ENCODE measurements at places on chromosomes 7 and 10.

DNA sequence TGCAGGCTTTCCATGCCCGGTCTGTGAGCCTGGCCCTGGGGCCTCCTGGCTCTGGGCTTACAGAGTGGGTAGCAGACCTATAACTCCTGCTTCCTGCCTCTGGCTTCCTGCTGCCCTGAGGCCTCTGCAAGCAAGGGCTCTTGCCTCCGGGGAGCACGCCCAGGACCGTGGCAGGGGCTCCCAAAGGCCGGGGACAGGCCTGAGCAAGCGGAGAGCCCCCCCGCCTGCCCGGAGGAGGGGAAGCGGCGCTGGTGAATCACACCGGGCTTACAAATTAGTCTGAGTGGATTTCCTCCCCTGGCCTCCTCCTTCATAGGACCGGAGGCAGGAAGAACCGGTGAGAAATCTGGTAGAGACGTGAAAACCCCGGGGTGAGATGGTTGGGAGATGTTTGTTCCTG, 1.5 kb upstream of the MYL10 start:
- no peak for DNase-seq

- DNase-seq, result no peak
These were observed 43.9 kb upstream of the GPR158 start for GRCh38 chr10:25130906-25131305.

- DNase-seq, result no peak
These were observed 14.7 kb downstream of the MMRN2 start for GRCh38 chr10:86942441-86943315.

DNA sequence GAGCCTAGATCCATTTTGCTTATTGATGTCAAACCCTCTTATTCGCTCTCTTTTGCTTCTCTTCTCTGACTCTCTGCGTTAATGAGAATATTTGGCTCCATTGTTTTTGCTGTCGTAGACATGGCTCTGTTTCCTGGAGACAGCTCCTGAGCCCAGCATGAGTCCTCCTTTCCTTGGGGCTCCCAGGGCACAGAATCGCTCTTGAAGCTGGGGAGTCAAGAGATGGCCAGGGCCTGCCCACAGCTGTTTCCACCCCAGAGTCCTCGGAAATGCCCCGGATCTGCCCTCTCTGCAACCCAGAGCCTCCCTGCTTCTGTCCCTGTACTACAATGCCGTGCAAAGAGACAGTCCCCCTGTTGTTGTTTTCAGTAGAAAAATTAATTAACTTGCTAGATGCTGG, 566.7 kb upstream of the FOXK1 start:
- DNase-seq, result no peak

GRCh38 chr7:138842111-138842510, 44.1 kb upstream of the ATP6V0A4 start:
- peak; percentile 65 for DNase-seq

DNA sequence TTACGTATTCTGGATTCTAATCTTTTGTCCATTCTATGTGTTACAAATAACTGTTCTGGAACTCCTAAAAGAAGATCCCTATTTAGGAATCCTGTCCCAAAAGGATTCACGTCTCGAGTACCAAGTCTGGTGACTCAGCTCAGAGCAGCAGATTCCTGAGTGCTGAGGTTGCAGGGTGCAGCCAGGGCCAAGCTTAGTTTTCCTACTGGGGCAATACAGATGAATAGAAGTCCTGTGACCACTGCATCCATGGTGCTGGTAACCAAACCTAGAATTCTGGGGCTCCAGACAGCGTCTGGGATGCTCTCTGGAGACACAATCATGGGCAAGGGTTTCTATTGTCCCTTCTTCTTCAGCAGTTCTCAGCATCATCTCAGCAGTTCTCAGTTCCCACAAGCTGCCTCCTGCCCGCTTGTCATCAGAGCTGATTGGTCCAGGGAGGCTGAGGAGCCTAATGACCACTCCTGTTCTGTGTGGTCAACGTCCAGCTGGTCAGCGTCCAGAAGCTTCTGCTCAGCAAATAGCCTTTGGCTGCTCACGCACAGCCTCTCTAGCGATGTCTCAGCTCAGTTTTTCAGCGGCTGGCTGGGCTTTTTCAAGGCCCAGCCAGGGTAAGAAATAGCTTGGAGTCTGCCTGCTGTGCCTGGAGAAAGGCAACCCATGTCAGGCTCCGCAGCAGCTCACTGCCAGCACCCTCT, 50.4 kb upstream of the C7orf33 start:
- no peak for DNase-seq

DNA sequence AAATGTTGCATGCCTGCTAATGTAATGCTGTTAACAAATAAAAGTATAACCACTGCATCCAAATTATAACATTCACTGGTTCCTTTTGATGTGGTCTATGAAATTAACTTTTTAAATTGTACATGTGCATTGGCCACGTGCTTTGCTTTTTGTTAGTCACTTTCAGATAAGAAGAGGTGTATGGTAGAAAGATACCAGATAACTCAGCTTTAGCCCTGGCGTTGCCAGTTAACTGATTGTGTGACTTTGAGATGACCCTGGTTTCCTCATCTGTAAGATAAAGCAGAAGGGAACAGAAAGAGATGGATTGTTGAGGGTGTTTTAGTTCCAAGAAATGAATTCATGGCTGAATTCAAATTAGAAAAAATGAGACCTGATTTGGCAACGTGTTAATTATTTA, 1.9 kb upstream of the TRDMT1 start:
- DNase-seq, result no peak

- DNase-seq, result no peak
These were observed 59.6 kb downstream of the TMEM209 start for GRCh38 chr7:130145424-130146100.

GRCh38 chr10:90087197-90088023, 386.0 kb downstream of the KIF20B start:
- DNase-seq, result no peak

GRCh38 chr7:135270577-135271254, 37.1 kb downstream of the STRA8 start:
- DNase-seq, result peak; percentile 31

DNA sequence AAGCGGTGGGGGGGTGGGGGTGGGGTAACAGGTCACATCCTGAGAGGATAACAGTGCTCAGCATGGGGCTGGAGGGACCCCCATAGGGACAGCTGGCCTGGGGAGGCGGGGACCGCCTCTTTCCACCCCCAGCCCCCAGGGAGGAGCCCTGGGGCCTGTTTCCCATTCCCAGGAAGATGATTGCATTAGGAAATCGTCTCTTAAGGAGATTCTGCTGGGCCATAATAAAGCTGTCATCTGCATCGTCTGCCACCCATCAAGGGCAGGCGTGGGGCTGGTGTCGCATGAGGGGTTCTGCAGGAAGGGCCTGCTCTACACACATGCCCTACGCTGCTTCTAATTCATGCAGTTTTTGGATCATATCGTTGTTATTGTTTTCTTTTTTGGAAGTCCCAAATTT, 17.2 kb downstream of the RET start:
- DNase-seq, result no peak

- DNase-seq, result no peak
These were observed 93.8 kb upstream of the SMNDC1 start for GRCh38 chr10:110398419-110399105.

- DNase-seq, result no peak
These were observed 27.7 kb upstream of the INSIG1 start for GRCh38 chr7:155269766-155270585.

GRCh38 chr7:129191272-129191671, 2.8 kb downstream of the SMO start:
- no peak for DNase-seq

DNA sequence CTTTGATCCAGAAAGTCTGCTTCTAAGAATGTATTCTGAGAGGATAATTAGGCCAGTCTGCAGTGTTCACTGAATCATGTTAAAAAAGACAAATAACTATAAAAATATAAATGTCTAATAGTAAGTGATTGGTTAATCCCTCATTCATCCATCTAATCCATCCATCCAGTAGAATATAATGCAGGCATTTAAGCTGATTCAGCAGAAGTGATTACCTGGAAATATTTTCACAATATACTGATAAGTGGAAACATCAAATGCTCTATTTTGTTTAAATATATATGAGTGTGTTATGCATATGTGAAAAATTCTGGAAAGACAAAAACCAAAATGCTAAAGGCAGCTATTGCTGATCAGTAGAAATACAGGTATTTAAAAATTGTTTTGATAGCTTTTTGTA, 152.6 kb downstream of the REEP3 start:
- no peak for DNase-seq

DNA sequence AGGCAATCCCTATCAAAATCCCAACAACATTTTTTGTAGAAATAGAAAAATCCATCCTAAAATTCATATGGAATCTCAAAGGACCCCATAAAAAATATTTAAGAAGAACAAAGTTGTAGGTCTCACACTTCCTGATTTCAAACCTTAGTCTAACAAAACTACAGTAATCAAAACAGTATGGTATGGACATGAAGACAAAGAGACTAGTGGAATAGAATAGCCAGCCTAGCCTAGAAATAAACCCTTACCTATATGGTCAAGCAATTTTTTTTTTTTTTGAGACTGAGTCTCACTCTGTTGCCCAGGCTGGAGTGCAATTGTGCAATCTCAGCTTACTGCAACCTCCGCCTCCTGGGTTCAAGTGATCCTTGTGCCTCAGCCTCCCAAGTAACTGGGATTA, 3.6 kb upstream of the TMEM120A start:
- DNase-seq, result no peak

GRCh38 chr10:58930500-58930899, 245.9 kb upstream of the PHYHIPL start:
- DNase-seq, result no peak

- DNase-seq, result no peak
These were observed 67.9 kb upstream of the CFAP46 start for GRCh38 chr10:133010095-133010842.

DNA sequence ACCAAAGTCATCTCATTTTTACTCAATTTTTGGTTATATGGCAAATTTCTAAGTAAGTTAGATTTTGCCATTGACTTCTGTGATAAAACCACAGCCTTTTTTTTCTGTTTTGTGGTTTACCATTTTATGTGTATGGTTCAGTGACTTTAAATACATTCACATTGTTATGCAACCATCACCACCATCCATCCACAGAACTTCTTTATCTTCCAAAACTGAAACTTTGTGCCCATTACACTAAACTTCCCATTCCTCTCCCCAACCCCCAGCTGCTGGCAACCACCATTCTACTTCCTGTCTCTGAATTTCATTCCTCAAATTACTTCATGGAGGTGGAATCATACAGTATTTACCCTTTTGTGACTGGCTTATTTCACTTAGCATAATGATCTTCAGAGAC, 280.4 kb upstream of the TCERG1L start:
- no peak for DNase-seq

- DNase-seq, result no peak
These were observed 167.3 kb upstream of the CDCA7L start for GRCh38 chr7:22113041-22113440.

- no peak for DNase-seq
These were observed 4.3 kb downstream of the EBF3 start for GRCh38 chr10:129959544-129960480.

GRCh38 chr10:78545756-78546155, 512.1 kb downstream of the RPS24 start:
- DNase-seq, result no peak

DNA sequence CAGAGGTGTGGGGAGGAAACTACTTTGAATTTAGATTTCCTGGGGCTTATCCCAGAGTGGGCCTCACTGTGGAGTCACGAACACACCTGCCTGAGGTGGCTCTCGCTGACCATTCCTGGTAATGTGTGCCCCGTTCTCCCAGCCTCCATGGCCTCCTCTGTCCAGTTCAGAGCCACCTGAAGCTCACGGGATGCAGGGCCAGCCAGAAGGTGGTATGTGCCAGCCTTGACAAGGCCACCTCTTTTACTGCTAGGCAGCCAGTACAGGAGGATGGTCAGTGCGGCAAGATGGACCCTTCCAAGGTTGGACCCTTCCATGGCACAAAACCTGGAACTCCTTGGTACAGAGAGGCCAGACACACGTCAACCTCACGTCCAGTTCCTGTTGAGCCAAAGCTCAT, 210.3 kb downstream of the DNAJB6 start:
- no peak for DNase-seq

GRCh38 chr7:116210345-116211005, at the start of gene TES:
Gene TES, plus strand, starts transcription at chr7:116210539. Its CDS starts 169 bp downstream, at chr7:116210708.
- peak; percentile 89 for DNase-seq

DNA sequence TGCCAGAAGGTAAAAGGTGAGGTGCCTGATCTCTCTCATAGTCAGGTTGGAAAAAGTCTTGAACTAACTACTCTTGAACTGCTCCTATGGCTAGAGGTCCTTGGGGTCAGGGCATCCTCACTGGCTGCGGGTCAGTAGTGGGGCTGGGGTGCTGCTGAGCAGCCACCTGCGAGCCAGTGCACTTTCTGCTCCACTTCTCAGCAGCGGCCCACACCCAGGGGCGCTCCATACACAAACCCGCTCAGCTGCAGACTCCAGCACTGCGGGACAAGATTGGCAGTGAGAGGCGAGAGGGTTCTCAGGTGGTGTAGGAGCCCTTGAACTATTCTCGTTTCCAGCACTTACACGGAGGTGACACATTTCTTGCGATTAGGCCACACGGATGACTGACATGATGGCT, 6.0 kb downstream of the ABCA13 start:
- no peak for DNase-seq

DNA sequence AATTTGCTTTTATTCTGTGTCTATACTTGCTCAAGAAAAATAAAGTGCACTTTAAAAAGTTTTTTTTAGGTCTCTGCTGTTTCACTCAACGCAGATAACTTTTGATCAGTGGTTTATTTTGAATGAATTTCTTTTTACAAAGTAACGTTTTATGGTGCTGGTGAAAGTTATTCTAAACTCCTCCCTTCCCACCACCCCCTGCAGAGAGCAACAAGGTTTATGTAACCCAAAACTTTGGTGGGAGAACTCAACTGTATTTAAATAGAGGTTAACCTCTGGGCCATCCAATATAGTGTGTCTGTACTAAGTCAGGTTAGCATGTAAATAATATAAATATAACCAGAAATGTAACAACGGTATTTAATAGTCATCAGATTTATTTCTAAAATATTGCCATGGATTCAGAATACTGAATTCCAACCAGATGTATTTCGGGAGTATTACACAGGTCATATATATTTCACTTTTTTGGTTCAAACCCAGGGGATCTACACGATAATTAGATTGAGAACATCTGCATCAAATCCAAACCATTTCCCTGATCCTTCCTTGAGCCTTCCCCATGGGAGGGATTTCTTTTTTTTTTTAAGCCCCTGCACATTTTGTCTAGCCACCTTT, 3.9 kb upstream of the CUX1 start:
- DNase-seq, result no peak

DNA sequence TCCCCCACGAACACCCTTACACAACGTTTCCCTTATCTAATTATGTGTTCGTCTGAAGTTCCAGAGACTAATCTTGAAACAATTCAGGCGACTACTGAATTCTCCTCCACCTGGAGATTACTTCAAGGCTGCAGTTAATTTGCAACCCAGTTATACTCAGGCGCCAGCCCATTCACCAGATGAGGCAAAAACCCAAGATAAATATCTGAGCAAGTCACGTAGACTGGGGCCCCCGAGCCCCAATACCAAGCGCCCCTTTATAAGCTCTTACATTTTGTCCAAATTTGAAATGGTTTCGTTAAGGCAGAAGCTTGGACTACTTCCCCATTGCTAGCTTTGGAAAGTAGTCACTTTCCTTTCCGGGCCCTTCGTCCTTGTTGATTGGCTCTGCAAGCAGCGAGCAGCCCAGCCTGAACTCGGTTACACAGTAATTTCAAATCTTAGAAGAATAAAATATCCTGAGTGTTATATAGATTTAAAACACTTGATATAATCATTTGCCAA, 1.2 kb downstream of the TPK1 start:
- no peak for DNase-seq

GRCh38 chr7:37832194-37832593, 16.2 kb upstream of the NME8 start:
- no peak for DNase-seq

GRCh38 chr10:117689566-117689965, 147.0 kb downstream of the EMX2 start:
- DNase-seq, result no peak
